Activated T-cell treated with anti-CD3 and anti-CD28 coated beads, Interleukin-2, amount 50 U/mL, for 72 hours (primary cell): ENCODE measurements at places on chromosomes 11 and 22. TPM values are rescaled to one million over a fixed set of nuclear protein-coding genes. Genes with fewer than 3 reads are reported as not detected.

DNA sequence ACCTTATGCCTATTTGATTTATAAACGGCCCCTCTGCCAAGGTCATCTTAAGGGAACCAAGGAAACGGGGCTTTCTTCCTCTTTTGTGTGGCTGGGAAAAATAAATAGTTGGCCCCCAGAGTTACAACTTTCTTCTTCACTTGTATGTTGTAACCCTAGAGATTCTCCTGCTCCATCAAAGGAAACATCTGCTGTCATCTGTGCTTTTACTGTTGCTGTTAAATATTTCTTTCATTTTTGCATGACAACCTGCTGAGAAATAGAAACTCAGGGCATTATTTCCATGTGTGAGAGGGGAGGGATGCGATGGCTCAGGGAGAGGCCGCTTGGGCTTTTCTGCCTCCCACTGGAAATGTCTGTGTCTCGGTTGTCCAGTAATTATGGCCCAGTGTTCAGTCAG, 21.8 kb upstream of the CDC42EP2 start:
- no peak for DNase-seq
- no peak overlapping the region for H3K4me3 ChIP-seq
- H3K27me3 ChIP-seq, result no peaks in the 10 kb centered on the region
- no peak overlapping the region for H3K27ac ChIP-seq
- peaks cover 12% of the 10 kb centered on the region for H3K36me3 ChIP-seq

The NRIP3 gene
- total RNA-seq, result 3.2 TPM

The GRAP2 gene
- 56.4 TPM for total RNA-seq

The CABP7 gene
- 0.14 TPM for total RNA-seq

- H3K27me3 ChIP-seq, result no peaks in the 10 kb centered on the region
- no peak overlapping the region for H3K4me3 ChIP-seq
- no peak for DNase-seq
These were observed 11.2 kb upstream of the MDK start for GRCh38 chr11:46370253-46370652.

The TRIM49 gene
- total RNA-seq, result not detected

DNA sequence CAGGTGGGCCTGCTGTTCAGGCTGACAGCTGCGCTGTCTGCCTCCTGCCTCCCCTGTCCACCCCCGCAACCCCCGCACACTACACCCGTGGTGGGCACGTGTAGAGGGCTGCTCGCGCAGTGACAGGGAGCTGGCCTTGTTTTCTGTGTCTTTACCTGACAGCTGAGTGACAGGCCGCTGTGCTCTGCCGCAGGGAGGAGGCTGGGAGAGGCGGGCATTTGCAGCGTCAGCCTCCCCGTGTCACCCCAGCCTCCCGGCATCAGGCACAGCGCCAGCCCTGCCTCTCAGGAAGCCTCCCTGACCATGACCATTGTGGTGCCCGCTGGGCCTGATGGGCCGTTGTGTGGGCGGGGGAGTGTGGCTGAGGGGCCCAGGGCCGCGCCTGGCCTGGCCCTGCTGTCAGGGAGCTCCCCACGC, 32.0 kb upstream of the RELT start:
- H3K36me3 ChIP-seq, result no peaks in the 10 kb centered on the region
- H3K4me3 ChIP-seq, result no peak overlapping the region
- H3K27me3 ChIP-seq, result no peaks in the 10 kb centered on the region
- no peaks in the 10 kb centered on the region for H3K4me1 ChIP-seq
- no peak overlapping the region for H3K27ac ChIP-seq
- DNase-seq, result no peak

GRCh38 chr11:107591378-107592230, 657 bp downstream of the ELMOD1 start:
- peak; percentile 67 for DNase-seq
- H3K27me3 ChIP-seq, result peaks cover 96% of the 10 kb centered on the region
